ENCODE measurements at places on chromosomes 3 and 15. TPM values are rescaled to one million over a fixed set of nuclear protein-coding genes. Genes with fewer than 3 reads are reported as not detected.

- no peak for DNase-seq
Observed at GRCh38 chr3:102124282-102124681, 275.0 kb downstream of the NFKBIZ start.

DNA sequence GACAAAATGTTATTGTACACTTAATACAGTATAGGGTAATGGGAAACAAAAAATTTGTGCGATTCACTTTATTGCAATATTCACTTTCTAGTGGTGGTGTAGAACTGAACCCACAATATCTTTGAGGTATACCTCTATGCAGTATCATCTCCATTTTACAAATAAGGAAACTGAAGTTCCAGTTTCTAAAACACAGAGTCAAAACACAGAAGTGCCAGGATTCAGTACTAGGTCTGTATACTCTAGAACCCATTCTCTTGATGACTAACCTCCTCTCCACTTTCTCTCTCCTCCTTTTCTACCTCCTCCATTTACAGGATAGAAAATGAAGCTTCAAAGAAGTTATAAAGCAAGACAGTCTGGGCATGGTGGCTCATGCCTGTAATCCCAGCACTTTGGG is 62.2 kb downstream of the MB21D2 start:
- no peak for DNase-seq

- DNase-seq = no peak
Observed at GRCh38 chr3:182136008-182136910, 424.5 kb downstream of the SOX2 start.

GRCh38 chr3:138470687-138471086 is 36.3 kb downstream of the ESYT3 start:
- peak; percentile 56 for DNase-seq

DNA sequence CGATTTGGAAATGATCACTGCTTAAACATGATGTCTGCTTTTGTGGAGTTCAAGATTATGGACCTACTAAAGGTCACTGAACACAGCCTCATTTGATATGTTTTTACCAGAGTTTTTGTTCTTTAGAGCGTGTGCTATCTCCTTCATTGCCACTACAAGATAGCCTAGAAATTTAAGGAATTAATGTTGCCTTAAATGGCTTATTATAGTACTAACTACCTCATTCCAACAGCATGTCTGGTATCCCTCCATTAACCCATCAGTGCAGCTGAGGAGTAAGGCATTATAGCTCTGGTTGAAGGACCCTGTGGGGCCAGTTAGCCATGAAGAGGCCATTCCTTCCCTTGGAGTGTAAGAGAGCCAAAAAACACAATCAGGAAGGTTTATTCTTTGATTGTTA is 2.3 kb upstream of the FAM43A start:
- no peak for DNase-seq

GRCh38 chr15:79315623-79316328 is 4.9 kb downstream of the TMED3 start:
- DNase-seq = no peak

GRCh38 chr3:133137042-133137996 is 99.1 kb downstream of the TMEM108 start:
- DNase-seq = no peak

GRCh38 chr15:57320631-57321220 is 55.6 kb upstream of the CGNL1 start:
- DNase-seq = no peak

- no peak for DNase-seq
Observed at GRCh38 chr3:12910356-12911099, 69.2 kb upstream of the RPL32 start.

Gene COL6A5
- not detected for total RNA-seq

Gene SETD2
- 80.5 TPM for total RNA-seq

Gene USP19
- total RNA-seq = 86.2 TPM

GRCh38 chr3:23612296-23612891 is 193.4 kb upstream of the UBE2E1 start:
- DNase-seq = peak; percentile 31

Gene FBXW12
- not detected for total RNA-seq

Gene LMAN1L
- total RNA-seq = not detected

DNA sequence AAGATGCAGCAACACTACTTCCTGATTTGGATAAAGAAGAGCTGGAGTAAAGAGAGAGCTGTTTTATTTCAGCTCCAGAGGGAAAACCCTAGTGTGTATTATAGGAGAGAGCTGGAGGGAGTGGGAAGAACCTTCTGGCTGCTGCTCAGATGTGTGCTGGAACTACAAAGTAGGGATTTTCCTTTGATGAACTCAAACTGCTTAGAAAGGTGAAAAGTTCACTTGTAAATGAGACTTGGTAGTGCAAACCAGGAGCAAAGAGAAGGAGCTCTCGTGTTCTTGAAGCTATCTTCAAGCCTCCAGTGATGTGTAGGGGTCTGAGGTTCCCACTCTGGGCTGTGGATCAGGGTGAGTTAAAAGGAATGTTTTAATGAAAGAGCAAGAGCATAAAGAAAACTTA is 110.4 kb downstream of the EDEM1 start:
- DNase-seq = no peak

- no peak for DNase-seq
Observed at GRCh38 chr3:133754455-133754854, 8.3 kb downstream of the TF start.

Gene GRAMD1C
- total RNA-seq = 24.5 TPM

GRCh38 chr3:46711760-46712159 is 5.9 kb downstream of the PRSS50 start:
- no peak for DNase-seq

DNA sequence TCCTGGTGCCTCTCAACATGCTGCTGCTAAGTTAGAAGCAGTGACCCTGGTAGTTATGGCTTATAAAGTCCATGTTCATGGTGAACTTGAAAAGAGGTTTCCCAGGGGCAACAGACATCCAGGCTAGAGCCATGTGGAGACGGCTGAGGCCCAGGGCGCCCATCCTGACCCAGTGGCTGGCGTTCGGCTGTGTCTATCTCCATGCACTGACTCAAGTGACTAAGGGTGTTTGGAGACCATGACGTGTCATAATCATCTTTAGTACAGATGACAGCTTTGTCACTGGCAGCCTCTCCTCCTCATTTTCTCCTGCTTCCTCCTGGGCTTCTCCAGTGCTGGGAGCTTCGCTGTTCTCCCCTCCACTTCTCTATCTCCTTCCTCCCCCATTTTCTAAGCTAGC is 287.4 kb upstream of the LYSMD4 start:
- DNase-seq = no peak

DNA sequence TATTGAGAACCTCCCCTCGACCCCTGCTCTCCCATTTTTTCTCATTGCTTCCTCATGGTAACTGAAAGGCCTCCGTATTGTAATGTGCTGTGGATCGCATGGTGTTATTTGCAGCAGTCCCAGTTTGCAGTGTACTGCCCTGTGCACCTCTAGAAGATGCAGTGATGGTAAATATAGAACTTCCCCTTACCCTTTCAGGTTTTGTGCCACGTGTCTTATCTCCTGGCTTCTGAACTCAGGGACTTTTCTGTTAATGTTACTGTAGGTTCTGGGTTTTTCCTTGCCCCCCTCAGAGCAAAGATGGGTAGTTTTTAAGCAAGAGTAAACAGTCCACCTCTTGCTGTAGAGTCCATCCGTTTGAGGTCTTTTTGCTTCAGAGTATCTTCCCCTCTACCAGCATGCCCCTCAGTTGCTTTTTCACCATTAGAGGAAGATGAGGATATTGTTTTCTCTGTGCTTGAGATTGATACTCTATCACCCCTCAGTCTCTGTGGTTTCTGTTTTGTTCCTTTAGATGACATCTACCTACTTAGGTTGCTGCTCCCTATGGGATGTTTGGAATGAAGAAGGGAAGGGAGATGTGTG is 22.4 kb downstream of the CHD2 start:
- no peak for DNase-seq

Data from transverse colon (tissue), 4 donors.